ENCODE measurements at places on chromosomes 3 and 15. TPM values are rescaled to one million over a fixed set of nuclear protein-coding genes. Genes with fewer than 3 reads are reported as not detected.

PPP1R2 gene
- 80.7 TPM for total RNA-seq

TMC3 gene
- total RNA-seq: not detected

DNAH1 gene
- 27.1 TPM for total RNA-seq

PLSCR4 gene
- not detected for total RNA-seq

STRIT1 gene
- total RNA-seq: not detected

ACTL6A gene
- 65.3 TPM for total RNA-seq

THRB gene
- total RNA-seq: not detected

C3orf22 gene
- total RNA-seq: not detected

DUSP7 gene
- total RNA-seq: 43.2 TPM

KNL1 gene
- 40.6 TPM for total RNA-seq

PARL gene
- 40.4 TPM for total RNA-seq

TUSC7 gene
- total RNA-seq: not detected

UBR1 gene
- total RNA-seq: 38.6 TPM

CEP152 gene
- 31.9 TPM for total RNA-seq

CHRD gene
- total RNA-seq: not detected

ECE2 gene
- total RNA-seq: not detected

LRRC34 gene
- total RNA-seq: 4.3 TPM

SCG5 gene
- 3.0 TPM for total RNA-seq

STX19 gene
- 0.19 TPM for total RNA-seq

LPCAT4 gene
- total RNA-seq: 101 TPM

PHLDB2 gene
- total RNA-seq: 4.6 TPM

GP9 gene
- total RNA-seq: not detected

CRTC3 gene
- 102 TPM for total RNA-seq

GABRG3 gene
- not detected for total RNA-seq

GOLGA8G gene
- not detected for total RNA-seq

MAGEL2 gene
- not detected for total RNA-seq

DGKG gene
- 0.29 TPM for total RNA-seq

IMPG2 gene
- 0.45 TPM for total RNA-seq

KBTBD8 gene
- total RNA-seq: 9.3 TPM

MAPKAPK3 gene
- total RNA-seq: 159 TPM

TMEM207 gene
- total RNA-seq: not detected

CYP1A2 gene
- not detected for total RNA-seq

ZNF860 gene
- total RNA-seq: not detected

PRSS50 gene
- not detected for total RNA-seq

GP5 gene
- 4.9 TPM for total RNA-seq

LACTB gene
- total RNA-seq: 12.7 TPM

AP4E1 gene
- 12.8 TPM for total RNA-seq

KLF15 gene
- total RNA-seq: not detected

TTC23 gene
- total RNA-seq: 1.1 TPM

PSMA4 gene
- 200 TPM for total RNA-seq

FOXL2NB gene
- not detected for total RNA-seq

MOBP gene
- not detected for total RNA-seq

STAG1 gene
- total RNA-seq: 40.2 TPM

DOCK3 gene
- 1.4 TPM for total RNA-seq

SLC28A2 gene
- total RNA-seq: not detected

GLDN gene
- total RNA-seq: not detected

PIGZ gene
- total RNA-seq: 2.3 TPM

KLHL40 gene
- not detected for total RNA-seq
